ENCODE measurements at places on chromosomes 2 and 18. TPM values are rescaled to one million over a fixed set of nuclear protein-coding genes. Genes with fewer than 3 reads are reported as not detected.

DNA sequence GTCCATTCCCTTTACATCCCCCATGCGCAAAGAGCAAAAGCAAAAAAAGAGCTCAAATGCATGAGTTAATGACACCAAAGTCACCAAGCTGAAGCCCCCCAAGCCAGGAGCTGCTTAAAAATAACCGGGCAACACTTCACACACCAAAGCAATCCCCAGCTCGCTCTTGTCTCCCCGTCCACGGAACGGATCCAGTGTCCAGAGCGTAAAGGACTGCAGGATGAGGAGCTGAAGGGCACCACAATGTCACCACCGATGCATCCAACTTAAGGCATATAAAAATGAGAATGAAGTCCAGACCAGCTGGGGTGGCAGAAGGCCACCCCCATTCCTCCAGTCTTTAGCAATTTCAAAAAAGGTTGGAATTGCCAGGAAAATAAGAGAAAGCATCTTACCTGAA lies 8.7 kb downstream of the SMAD7 start:
- peaks cover 7% of the 10 kb centered on the region for H3K36me3 ChIP-seq
- no peak for DNase-seq
- H3K27me3 ChIP-seq = no peaks in the 10 kb centered on the region
- H3K4me3 ChIP-seq = no peak overlapping the region

DNA sequence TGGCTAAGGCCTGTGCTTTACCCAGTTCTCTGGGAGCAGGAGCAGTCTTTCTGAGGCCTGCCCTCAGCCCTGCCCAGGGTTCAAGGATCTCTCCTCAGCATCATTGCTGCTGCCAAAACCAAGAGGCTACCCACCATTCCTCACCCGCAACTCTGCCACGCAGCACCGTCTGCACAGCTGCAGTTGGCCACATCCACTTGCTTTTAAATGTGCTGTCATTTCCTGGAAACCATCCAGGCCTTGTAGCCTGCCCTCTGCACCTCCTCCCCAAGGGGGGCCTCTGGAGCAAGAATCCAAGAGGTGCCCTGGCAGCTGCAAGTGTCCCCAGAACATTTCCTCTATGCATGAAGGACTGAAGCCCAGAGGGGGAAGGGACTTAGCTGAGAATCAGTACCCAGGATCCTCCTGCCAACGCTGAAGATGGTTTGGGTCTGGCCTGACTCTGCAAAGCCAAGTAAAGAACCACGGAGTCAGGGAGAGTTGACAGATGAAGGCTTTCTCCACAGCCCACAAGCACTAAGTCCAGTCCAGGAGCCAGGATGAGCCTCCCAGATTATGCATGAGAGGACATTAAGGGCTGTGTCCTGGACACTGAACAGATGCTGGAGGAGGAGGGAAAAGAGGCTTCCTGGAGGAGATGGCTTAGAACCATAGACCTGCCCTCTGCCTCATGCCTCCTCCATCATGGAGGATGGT lies 14.9 kb downstream of the EMX1 start:
- no peak overlapping the region for H3K4me3 ChIP-seq
- no peaks in the 10 kb centered on the region for H3K4me1 ChIP-seq
- no peaks in the 10 kb centered on the region for H3K36me3 ChIP-seq
- H3K27ac ChIP-seq = no peak overlapping the region
- no peak for DNase-seq
- peaks cover 6% of the 10 kb centered on the region for H3K27me3 ChIP-seq

GRCh38 chr2:119201815-119202214 lies 21.8 kb upstream of the STEAP3 start:
- no peak overlapping the region for H3K27ac ChIP-seq
- no peak overlapping the region for H3K4me3 ChIP-seq
- no peaks in the 10 kb centered on the region for H3K36me3 ChIP-seq
- H3K27me3 ChIP-seq = peaks cover 6% of the 10 kb centered on the region
- no peak for DNase-seq

GRCh38 chr2:42105330-42106256 lies 57.8 kb downstream of the PKDCC start:
- H3K4me1 ChIP-seq = peaks cover 34% of the 10 kb centered on the region
- H3K27me3 ChIP-seq = no peaks in the 10 kb centered on the region
- no peaks in the 10 kb centered on the region for H3K36me3 ChIP-seq
- no peak overlapping the region for H3K27ac ChIP-seq
- peak; percentile 96 for DNase-seq

DNA sequence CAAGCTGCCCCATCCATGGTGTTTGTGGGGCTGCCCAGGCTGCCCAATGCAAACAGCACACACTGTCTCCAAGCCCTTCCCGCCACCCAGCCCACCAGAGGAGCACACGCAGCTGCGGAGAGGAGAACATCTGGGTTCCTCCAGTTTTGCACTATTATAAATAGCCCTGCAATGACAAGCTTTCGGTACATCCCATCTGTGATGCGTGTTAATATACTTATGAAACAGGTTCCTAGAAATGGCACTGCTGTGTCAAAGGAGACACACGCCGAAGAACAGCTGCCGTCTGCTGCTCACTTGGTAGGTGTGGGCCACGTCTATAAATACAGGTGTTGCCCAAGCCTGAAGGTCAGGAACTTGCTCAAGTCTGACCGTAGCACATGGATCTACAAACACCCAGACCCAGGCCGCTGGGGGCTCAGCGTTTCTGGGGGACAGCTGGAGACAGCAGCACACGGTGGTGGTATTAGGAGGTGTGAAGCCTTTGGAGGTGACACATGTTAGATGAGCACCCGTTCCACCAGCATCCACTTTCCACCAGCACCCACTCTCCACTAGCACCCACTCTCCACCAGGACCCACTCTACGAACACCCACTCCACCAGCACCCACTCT lies 34.3 kb downstream of the PXDN start:
- peaks cover 4% of the 10 kb centered on the region for H3K4me1 ChIP-seq
- no peak overlapping the region for H3K27ac ChIP-seq
- H3K4me3 ChIP-seq = no peak overlapping the region
- H3K36me3 ChIP-seq = no peaks in the 10 kb centered on the region
- H3K27me3 ChIP-seq = peaks cover 11% of the 10 kb centered on the region
- DNase-seq = no peak

GRCh38 chr18:71842666-71843065 lies 701.5 kb downstream of the CBLN2 start:
- H3K27me3 ChIP-seq = no peaks in the 10 kb centered on the region
- H3K36me3 ChIP-seq = no peaks in the 10 kb centered on the region
- H3K27ac ChIP-seq = no peak overlapping the region
- no peak for DNase-seq
- H3K4me3 ChIP-seq = no peak overlapping the region
- no peaks in the 10 kb centered on the region for H3K4me1 ChIP-seq

- DNase-seq = no peak
- H3K4me1 ChIP-seq = no peaks in the 10 kb centered on the region
- no peak overlapping the region for H3K4me3 ChIP-seq
- H3K36me3 ChIP-seq = no peaks in the 10 kb centered on the region
- H3K27ac ChIP-seq = no peak overlapping the region
Measured at GRCh38 chr2:226716126-226716525, 83.5 kb downstream of the IRS1 start.

Gene FAM124B
- total RNA-seq = 0.43 TPM

Gene CXCR1
- total RNA-seq = not detected
